ENCODE measurements at places on chromosomes 16 and 17.

DNA sequence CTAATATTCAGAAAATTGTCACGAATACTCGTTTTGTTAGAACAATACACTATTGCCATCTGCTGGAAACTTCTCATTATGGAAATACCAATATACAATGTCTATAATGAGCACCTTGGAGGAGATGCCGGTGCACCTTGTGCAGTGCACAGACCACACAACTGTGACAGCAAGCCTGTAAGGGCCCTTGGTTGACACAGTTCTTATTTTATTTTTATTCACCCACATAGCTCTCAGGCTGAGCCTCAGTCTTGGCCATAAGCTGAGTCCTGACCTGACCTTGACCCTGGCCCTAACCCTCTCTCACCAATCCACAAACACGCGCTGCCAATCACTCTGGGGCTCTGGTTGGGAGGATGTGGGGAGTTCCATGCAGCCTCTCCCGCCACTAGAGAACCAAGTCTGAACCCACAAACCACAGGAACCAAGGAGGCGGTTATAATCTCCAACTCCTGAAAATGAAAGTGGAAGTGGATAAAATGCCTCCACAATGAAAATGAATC, 7.6 kb downstream of the AIPL1 start:
- peak; percentile 66 for DNase-seq

DNA sequence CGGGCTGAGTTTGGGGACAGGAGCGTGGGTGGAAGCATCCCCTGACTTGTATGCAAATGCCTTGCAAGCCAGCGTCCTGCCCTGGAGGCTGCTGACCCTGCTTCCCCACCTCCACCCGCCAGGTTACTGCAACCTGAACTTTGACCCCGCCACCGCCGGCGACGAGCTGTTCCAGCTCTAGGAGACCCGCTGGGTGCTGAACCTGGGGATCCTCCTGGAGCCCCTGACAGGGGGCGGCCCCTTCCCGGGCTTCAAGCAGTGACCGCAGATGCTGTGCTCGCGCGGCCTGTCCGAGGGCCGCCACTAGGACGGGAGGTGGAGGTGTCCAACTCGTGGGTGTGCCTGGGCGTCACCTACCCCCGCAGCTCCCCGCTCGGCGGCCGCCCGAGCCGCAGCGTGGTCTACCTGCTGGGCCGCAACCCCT, 10.7 kb upstream of the SLC16A5 start:
- no peak for DNase-seq

DNA sequence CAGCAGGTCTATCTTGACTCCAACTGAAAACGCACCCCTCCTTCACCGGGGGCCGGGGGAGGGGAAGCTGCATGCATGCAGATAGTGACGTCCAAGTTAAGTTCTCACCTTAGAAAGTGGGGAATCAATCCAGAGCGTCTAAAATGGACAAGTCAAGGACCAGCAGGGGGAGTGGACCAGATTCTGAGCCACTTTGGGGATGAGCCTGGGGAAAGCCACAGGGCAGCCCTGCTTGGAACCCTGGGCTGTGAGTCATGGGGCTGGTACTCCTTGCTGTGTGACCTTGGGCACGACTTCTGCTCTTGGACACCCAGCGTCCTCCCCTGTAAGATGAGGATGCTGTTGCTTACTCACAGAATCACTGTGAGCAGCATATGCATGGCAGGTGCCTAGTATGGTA, 9.1 kb downstream of the TNFRSF13B start:
- DNase-seq = no peak

DNA sequence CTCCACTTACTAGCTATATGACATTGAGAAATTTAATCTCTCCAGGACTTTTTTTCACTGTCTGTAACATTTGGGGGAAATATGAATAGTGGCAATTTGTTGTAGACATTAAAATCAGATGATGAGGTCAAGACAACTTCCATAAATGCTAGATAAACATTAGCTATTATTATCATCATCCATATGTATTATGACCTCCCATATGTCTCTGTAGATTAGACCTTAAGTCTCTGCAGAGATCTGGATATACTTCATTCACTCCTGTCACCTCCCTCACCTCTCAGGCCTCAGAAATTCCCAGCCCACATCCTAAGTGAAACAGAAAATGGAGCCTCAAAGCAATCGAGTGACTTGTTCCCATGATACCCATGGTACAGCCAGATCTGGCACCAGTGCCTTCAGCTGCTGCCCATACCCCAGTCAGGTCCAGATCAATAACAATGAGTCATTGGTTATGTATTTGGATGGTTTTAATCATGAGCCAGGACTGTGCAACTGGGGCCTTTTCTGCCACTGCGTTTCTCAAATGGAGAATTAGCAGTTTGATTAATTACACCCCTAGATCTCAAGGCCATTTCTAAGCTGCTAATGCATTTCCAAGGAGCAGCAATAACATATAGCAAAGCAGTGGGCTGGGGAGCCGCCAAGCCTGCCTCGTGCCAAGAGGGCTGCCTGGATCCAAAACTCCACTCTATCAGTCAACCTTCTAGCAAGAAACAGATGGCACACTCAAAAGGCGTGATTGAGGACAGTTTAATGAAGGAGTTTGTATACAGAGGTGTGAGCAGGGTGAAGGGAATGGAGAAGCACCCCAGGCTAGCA, 2.6 kb upstream of the FDXR start:
- no peak for DNase-seq

DNA sequence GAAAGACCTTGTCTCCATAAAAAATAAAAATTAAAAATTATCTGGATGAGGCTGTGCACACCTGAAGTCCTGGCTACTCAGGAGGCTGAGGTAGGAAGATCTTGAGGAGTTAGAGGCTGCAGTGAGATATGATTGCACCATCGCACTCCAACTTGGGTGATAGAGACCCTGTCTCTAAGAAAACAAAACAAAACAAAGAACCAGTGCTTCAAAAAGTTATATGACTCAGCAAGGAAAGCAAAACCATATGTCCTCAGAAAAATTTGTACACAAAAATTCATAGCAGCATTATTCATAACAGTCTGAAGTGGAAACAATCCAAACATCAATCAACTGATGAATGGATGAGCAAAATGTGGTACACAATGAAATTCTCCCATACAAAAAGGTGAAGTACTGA, 48.9 kb downstream of the SLFN5 start:
- no peak for DNase-seq

Measured in CD4-positive, alpha-beta T cell treated with Interleukin-21 for 1 hour (primary cell).